ENCODE measurements at places on chromosomes 6 and 20.

DNA sequence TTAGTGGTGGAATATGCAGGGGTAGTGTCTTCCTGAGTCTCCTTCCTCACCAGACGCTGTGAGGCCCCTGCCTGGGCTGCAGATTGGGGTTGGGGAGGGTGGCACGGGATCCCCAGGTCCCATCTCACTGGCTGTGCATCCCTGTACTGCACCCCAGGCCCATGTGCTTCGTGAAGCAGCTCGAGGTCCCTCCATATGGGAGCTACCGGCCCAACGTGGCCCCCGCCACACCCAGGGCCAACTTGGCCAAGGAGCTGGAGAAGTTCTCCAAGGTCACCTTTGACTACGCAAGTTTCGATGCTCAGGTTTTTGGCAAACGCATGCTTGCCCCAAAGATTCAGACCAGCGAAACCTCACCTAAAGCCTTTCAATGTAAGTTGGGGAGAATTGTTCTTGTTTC lies 38.6 kb upstream of the PCMTD2 start:
- no peak for DNase-seq

DNA sequence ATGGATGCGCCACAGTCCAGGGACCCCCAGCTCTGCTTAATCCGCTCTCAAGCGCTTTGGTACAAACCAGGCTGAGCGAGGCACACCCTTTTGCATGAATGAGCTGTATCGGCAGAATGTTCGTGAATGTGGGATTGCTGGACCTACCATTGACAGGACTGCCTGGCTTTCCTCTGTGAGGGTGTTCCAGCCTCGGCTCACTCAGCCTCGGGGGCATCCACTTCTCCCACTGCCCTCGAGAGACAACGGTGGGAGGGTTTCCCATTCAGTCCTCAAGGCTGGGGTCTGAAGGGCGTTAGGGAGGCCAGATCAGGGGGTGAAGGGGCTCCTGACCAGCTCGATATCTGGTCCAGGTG lies 17.4 kb downstream of the MDFI start:
- DNase-seq, result no peak

DNA sequence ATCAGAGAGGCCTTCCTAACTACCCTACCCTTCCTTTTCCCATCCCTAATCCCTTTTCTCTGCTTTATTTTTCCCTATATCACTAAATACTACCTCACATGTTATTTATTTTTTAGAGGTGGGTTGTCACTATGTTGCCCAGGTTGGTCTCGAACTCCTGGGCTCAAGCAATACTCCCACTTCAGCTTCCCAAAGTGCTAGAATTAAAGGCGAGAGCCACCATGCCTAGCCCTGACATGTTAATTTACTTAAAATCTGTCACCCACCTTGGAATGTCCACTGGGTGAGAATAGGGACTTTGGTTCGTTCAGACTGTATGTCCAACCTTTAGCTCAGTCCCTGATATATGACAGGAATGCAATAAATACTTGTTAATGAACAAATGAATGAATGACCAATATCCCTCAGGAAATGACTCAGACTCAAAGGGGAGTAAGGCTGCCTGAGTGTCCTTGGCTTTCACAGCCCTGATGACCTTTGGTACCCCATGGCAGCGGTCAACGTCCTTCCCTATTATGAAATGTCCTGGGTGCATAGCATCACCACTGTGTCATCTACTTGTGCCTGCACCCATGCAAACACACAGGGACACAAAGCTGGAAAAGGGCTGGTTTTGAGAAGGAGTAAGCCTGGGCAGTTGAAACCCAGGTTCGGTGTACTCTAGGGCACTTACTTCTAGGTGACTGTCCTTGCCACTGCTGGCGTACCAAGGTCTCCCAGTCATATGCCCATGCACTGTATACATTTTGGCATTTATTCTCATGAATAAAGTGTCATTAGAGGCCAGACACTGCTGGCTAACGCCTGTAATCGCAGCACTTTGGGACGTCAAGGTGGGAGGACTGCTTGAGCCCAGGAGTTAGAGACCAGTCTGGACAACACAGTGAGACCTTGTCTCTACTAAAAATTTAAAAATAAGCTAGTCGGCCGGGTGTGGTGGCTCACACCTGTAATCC lies 26.5 kb downstream of the BCL2L1 start:
- no peak for DNase-seq

DNA sequence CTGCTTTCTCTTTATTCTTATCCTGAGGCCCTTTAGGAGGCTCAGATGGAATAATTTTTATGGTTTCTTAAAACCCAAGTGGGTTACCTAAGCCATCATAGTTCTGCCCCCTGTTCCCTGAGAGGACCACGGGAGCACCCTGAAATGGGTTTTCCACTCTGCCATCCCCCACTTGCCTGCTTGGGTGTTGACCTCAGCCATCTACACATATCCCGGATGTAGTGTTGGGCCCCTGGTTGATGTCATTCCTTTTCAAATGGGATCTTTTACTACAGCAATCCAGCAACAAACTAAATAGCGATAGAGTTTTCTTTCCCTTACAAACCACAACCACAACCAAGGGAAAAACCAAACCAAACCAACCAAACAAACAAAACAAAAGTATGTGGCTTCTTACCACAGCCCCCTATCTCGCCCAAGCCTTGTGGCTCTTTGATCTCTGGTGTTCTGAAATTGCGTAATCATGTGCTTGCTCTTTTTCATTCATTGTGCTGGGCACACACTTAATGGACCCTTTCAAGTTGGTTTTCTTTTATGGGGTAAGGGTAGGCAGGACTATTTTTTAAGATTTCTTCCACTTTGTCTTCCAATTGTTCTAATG lies 154.9 kb downstream of the ESR1 start:
- no peak for DNase-seq

- no peak for DNase-seq
Observed at GRCh38 chr6:135941275-135942025, 89.9 kb downstream of the PDE7B start.

DNA sequence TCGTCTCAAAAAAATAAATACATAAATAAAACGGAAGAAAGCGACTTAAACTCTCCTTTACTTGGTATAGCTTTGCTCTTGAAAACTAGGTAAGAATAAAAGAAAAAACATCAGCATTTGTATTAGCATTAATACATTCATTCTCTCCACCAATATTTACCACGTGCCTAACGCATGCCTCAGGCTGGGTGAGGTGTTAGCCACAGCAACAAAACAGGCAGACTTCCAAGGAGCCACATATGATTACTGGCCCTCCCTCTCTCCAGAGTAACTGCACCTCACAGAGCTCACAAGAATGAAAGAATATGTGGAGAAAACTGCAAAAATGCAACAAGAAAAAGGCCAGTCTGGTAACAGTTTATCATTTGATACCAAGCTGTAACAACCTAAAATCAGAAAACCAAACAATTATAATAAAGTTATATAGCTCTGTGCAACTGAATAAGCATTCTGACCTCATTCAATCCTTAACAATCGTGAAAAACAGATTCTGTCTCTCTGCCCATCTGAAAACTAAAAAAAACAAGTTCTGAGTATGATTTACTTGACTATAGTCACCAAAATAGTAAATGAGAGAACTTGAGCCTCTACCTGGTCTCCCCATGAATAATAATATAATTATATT lies 5.2 kb downstream of the NAPB start:
- DNase-seq, result no peak

- no peak for DNase-seq
Observed at GRCh38 chr20:59443550-59443949, 143.1 kb downstream of the EDN3 start.

DNA sequence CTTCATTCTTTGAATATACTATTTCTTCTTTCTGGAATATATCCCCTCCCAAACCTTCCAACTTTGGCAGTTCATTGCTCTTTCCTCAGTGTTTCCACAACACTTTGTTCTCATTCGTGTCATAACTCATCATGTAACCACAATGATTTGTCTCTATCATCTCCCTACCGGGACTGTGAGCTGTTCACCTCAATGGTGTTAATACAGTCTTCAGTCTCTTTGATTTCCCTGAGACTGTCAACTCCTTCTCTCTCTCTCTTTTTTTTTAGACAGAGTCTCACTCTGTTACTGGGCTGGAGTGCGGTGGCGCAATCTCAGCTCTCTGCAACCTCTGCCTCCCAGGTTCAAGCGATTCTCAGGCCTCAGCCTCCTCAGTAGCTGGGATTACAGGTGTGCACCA lies 2.5 kb upstream of the MMP24 start:
- DNase-seq, result no peak

DNA sequence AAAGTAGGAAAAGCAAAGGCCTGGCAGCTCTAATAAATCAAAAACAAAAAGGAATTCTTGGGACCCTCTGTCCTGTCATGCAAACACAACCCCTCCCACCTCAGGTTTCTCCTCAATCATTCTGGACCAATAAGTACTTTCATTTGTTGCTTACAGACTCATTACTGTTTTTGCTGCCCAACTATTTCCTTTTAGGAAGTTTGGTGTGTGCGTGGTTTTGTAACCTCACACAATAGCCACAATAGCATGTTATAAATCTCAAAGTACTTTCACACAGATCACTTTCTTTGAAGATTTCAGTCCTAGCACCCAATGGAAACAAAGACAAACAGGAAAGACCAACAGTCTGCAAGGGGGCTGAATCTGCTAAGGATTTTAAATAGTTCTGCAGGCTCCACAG lies 4.5 kb downstream of the MRPL14 start:
- DNase-seq, result no peak

DNA sequence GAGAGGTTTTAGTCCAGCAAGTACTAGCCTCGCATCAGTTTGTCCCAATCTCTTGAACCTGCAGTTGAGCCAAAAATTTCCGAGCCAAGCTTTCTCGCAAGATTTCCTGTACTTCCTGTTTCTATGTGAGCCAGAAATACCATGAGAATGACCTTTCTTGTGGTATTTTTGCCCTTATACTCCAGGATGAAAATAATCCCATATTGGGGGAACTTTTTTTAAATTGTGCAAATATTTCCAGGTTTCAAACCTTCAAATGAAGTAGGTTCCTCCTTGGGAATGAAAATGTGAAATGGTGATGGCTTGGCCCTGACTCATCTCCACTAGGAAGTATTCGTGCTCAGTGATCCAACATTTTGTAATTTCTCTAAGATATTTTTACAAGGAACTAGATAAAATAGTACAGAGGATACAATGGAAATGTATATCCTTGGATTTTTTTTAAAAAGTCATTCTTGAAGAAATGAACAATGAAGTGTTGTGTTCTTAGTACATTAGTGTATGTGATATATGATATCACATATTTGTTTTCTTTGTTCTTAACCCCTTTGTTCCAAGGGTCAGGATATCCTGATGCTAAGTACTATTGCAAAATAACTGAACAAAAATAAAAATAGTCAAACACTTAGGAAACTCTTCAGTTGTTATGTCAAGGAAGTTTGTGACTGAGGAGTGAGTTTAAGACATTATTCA lies 184.0 kb downstream of the PDE7B start:
- DNase-seq, result no peak

DNA sequence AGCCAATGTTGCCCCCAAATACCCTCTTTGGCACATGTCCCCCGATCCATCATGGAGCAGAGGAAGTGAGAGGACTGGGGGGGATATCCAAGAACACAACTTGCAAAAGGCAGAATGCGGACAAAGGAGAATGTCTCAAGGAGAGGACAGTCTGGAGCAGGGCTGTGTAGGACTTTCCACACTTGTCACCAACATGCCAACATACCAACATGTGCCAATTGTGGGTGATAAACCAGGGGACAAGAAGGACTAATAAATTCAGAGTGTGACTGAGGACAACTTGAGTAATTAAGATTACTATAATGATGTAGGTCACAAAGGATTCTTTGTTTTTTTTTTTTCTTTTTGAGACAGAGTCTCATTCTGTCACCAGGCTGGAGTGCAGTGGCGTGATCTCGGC lies 8.8 kb downstream of the SLC26A8 start:
- no peak for DNase-seq

- no peak for DNase-seq
Observed at GRCh38 chr6:72977114-72977513, 248.2 kb downstream of the KHDC1L start.

GRCh38 chr6:84775751-84776150 lies 11.4 kb upstream of the TBX18 start:
- no peak for DNase-seq

- no peak for DNase-seq
Observed at GRCh38 chr6:7087066-7087465, 20.7 kb upstream of the RREB1 start.

GRCh38 chr6:139882977-139883728 lies 508.7 kb upstream of the CITED2 start:
- DNase-seq, result no peak

- DNase-seq, result no peak
Observed at GRCh38 chr20:24164360-24164759, 175.8 kb upstream of the GGTLC1 start.

DNA sequence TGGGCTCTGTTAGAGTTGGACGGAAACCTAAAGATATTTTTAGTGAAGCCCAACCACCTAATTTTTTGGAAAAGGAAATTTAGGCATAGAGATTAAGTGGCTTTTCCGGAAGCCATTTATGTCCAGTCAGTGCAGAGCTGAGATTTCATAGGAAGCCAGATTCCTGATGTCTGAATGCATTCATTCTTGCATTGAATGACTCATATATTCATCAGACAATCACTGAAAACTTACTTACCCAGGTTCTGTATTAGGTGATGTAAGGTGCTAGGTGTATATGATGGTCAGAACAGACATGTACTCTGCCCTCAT lies 4.1 kb downstream of the SH3BGRL2 start:
- DNase-seq, result no peak

- DNase-seq, result no peak
Observed at GRCh38 chr6:19712012-19712688, 125.0 kb upstream of the ID4 start.

DNA sequence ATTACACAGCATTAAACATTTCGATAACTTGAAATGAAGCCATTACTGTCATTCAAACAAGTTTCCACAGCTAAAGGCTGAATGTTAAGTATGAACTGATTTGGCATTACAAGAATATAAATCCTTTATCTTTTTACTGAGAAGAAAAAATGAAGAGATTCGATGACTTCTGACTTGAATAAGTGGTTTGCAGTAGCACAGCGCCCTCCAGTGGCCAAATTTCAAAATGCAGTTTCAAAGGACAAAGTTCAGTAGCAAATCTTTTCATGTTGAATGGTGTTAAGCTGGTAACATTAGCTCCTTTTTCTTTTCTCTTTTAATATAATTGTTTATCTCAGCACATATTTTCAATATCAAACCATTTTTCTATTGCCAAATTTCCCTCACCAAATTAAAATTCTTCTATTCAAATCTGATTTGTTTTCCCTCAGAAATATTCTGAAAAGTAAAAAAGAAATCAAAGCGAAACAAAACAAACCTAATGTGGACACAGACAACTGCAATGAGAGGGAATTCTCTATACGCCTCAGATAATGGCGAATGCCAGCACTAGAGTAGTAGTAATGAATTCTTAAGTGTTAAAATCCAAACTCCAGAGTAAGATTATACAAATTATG lies 145.7 kb downstream of the BTBD9 start:
- DNase-seq, result peak; percentile 55

DNA sequence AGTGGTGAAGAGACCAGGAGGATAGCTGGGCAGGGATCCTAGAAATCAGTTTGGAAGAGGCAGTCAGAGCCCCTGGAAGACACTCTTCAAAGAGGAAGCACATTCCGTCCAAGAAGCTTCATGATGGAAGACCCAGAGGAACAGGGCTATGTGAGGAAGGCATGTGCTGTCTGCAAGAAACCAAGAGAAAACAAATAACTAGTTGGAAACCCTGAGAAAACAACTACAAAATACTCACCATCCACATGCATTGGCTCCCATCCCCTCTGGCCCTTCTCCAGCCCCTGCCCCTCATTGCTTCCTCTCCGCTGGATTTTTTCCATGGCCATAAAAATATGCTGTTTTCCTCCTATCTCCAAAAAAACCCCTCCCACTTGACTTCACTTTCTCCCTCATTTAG lies 40.9 kb upstream of the SMOC2 start:
- no peak for DNase-seq
